ENCODE measurements at places on chromosomes 2 and 18.

DNA sequence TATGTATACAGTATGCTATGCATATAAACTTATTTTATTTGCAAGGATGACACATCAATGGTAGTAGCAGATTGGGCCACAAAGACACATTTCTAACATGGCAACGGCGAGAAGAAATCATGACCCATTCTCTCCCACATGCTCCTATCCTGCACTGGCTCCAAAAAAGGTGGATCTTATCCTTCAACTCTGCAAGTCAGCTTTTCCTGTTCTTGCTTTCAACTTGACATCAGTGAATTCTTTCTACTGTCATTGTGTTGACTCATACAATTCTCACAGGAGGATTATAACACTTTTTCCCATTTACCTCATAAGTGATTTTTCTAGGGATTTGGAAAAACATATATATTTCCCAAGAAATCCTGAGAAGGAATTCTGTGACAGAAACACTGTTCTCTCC is 53.1 kb downstream of the ACVR1 start:
- no peak for DNase-seq

DNA sequence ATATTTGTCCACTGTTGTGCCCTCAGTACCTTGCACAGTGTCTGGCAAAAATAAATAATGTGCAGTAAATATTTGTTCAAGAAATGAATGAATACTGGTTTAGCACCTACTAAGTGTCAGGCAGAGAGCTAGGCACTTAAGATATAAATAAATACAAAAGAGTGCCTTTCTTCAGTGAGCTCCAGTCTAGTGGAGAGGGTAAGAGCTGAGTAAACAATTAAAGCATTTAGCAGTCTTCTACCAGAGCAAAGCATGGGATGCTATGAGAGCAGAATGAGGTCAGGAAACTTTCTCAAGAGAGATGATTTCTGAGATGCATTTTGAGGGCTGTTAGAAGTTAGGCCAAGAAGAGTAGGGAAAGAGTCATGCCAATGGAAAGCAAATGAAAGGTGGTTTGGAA is 314.7 kb downstream of the DSC3 start:
- DNase-seq = no peak

DNA sequence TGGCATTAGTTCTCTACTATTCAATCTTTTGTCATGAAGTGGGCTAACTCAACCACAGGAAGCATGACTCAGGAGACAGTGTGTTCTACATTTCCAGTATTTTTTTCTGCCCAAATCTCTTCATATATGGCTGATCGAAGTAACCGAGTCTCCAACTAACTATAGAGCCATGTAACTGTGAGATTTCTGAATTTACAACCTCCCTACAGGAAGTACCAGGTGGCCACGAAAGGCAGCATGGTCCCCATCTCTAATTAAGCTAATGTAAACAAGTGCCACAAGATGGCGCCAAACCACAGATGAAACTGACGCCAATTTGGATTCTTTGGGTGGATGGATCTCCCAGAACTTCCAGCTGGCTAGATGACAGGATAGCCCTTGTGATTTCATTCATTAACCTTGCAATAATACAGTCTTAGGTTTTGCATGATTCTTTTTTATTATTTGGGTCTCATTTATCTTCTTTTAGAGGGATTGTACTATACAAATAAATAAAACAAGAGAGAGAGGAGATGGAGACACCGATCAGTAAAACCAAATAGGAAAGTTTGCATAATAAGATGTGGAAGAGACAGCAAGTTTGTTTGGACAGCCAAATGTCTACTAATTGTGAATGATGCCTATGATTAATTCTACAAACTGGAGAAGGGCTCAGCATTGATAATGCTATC is 18.3 kb upstream of the ARHGAP15 start:
- peak; percentile 75 for DNase-seq

DNA sequence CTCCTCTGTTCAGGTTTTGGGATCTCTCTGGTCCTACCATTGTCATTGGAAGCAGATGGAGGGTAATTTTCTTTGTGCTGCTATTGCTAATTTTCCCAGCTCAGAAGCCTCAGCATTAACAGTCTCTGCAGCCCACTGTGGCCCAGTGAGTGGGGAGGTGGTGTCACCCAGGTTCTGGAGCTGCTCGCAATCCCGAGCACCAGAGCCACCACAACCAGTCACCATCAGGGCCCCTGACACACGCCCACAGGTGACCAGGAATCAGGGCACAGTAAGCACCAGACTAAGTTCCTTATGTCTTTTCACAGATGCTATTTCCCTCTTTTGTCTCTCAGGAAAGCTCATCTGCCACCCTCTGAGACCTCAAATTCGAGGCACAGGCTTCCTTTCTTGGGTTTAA is 87.9 kb downstream of the SEPTIN10 start:
- no peak for DNase-seq

- DNase-seq = no peak
Observed at GRCh38 chr2:66995636-66996035, 401.5 kb upstream of the ETAA1 start.

DNA sequence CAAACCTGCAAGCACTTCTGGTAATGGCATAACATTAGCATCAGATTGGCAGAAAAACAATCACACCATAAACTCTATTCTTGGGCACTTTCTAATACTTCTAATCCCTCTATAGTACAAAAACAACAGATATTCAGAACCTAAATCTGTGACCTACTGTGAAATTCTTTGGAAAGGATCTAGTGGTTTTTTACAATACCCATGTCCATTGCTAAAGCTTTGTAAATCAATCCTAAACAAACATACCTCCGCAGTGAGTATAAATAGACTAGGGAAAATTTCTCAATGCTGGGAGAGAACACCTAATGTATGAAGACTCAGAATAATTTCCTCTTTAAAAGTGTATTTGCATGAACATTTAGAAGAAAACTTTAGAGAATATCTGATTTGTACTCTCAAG is 1098.5 kb upstream of the DDX18 start:
- DNase-seq = no peak

GRCh38 chr2:230643576-230644291 is 68.9 kb upstream of the CAB39 start:
- DNase-seq = no peak

- peak; percentile 56 for DNase-seq
Observed at GRCh38 chr18:2570772-2571199, 519 bp downstream of the METTL4 start.

GRCh38 chr18:28602391-28602790 is 425.5 kb upstream of the CDH2 start:
- no peak for DNase-seq

GRCh38 chr2:84958135-84959059 is 12.6 kb upstream of the KCMF1 start:
- DNase-seq = no peak

- DNase-seq = peak; percentile 65
Observed at GRCh38 chr2:223779877-223780276, 57.5 kb downstream of the AP1S3 start.

GRCh38 chr2:18153741-18154140 is 275.3 kb downstream of the KCNS3 start:
- no peak for DNase-seq

- DNase-seq = no peak
Observed at GRCh38 chr2:148988337-148988736, 50.2 kb upstream of the LYPD6B start.

DNA sequence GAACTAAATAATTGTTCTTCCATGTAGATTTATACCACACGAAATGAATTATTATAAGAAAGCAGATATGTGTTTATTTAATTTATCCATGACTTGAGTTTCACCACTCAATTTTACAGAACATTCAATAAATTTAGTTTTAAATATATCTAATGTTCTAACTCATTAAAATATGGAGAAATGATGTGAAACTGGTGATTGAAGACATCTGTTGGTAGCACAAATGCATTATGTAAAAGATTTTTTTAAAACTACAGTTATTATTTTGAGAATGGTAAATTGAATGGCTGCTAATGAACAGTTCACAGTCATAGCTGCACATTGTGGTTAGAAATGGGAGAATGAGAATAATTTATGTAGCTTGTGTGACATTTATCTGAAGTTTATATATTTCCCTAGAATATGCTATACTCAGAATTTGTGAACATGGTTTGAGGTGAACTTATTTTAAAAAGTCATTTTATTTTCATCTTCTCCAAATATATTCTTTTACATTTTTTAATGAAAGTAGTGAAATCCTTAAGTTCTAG is 203.5 kb downstream of the DPP4 start:
- DNase-seq = no peak

Data from CD4-positive, alpha-beta T cell (primary cell).